ENCODE measurements at places on chromosomes 13 and 19.

- DNase-seq: peak; percentile 6
Measured at GRCh38 chr19:28242317-28242927, 970.5 kb downstream of the UQCRFS1 start.

DNA sequence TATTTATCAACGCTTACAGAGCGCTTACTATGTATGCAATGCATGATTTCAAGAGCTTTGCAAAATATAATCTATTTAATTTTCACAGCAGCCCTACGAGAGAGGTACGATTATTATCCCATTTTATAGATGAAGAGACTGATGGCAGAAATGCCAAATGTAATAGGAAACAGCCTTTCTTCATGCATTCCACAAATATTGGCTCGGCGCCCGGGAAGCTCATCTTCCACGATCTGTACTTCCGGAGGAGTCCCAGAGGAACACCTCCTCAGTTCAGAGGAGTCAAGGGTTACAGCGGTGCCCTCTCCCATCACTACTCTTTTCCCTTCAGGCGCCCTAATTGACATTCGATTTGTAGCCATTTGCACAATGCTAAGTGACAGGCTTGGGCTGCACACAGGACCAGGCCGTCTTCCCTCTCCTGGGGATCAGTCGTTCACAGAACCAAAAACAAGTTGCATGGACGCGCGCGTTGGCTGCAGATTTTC, 1.1 kb upstream of the ARHGAP35 start:
- peak; percentile 81 for DNase-seq

DNA sequence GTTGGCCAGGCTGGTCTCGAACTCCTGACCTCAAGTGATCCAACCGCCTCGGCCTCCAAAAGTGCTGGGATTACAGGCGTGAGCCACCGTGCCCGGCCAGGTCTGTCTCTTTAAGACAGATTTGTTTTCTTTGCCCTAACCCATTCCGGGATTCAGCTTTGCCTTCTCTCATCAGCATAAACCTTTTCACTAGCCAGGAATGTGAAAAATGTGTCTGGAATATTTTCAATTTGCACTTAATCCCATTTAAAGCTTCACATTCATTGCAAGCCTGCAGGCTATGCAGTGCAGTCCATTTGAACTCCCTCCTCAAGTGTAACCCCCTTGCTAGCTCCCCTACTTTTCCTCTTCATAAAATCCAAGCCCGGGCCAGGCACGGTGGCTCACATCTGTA, 880 bp upstream of the TMEM160 start:
- peak; percentile 75 for DNase-seq

GRCh38 chr19:1811942-1812425, at the start of gene ATP8B3:
TSS of gene ATP8B3 (minus strand) at chr19:1812276. CDS start at chr19:1811736, 540 bp downstream.
- no peak for DNase-seq

GRCh38 chr13:26498656-26499601, 58.6 kb upstream of the WASF3 start:
- DNase-seq: no peak

DNA sequence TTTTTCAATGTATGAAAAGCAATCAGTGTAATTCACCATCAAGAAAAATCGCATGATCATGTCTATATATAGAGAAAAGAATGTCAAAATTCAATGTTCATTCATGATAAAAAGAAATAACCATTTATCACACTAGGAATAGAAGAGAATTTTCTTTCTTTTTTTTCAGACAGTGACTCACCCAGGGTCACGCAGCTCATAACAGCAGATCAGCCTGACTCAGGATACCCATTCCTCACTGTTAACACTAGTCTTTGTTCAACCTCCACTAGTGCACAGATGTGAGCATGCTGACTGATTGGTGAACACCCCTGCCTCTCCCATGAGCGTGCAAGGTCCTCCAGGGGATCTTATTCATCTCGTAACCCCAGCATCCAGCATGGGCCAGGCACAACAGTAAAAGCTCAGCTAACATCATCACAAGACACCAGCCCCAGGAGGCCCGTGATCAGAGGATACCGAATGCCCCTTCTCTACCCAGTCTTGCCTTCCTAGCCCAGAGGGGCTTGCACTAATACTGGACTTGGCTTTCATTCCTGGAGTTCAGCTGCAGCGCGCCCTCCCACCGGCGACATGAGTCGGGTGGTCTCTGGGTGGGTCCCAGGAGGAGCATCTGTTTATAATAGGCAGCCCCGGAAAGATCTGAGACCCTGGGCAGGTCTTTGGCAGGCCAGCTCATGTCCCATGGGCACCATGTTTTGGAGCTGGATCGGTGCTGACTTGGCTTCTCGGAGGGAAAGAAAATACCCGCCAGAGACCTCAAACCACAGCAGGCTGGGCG, 539.5 kb upstream of the SLC10A2 start:
- peak; percentile 25 for DNase-seq

- no peak for DNase-seq
Measured at GRCh38 chr19:12015015-12015752, 20.3 kb downstream of the ZNF433 start.

DNA sequence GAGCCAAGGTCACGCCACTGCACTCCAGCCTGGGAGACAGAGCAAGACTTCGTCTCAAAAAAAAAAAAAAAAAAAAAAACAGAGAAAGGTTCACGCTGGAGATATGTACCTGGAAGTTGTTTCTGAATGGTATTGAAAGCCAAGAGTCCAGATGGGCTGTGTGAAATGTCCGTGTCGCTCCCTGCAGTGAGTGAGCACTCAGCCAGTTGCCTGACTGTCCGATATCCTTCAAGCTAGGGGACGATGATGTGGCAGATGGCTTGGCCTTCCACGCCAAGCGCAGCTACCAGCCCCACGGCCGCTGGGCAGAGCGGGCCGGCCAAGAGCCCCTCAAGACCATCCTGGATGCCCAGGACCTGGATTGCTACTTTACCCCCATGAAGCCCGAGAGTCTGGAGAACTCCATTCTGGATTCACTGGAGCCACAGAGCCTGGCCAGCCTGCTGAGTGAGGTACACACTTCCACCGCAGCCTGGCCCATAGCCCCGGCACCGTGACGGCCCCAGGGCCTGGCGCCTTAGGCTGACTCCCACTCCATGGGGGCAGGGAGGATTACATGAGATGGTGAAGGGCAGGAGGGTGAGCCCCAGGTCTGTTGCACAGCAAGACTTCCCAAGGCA, 11.7 kb upstream of the OVOL3 start:
- no peak for DNase-seq

- no peak for DNase-seq
Measured at GRCh38 chr13:41550276-41550675, 92.9 kb downstream of the RGCC start.

DNA sequence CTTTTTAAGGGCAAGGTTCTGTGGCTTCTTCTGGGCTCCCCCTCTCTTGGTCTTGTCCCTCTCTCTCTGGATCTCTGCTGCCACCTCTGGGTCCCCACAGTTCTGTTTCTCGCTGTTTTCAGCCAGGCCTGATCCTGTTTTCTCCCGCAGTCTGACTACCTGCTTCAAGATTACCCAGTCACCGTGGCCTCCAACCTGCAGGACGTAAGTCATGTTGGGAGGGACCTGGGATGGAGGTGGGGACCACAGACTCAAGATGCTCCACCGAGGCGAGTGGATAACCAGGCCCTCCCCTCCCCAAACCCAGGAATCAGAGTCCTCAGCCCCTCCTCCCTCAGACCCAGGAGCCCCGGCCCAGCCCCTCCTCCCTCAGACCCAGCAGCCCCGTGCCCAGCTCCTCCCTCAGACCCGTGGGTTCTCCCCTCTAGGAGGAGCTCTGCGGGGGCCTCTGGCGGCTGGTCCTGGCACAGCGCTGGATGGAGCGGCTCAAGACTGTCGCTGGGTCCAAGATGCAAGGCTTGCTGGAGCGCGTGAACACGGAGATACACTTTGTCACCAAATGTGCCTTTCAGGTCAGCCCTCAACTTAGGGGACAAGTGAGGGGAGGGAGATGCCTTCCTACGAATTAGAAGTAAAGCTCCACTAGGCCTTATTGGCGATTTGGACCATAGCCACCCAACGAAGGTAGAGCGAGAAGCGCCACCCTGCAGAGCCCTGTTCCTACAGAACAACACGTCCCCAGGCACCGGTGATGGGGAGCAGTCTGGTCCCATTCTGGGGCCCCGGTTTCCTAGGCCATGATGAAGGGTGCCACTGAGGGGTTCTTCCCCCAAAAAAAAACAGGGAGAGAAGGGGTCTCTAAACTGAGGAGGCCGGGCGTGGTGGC, 2.2 kb downstream of the FLT3LG start:
- no peak for DNase-seq

GRCh38 chr19:38663957-38664502, 16.6 kb downstream of the ACTN4 start:
- DNase-seq: no peak

DNA sequence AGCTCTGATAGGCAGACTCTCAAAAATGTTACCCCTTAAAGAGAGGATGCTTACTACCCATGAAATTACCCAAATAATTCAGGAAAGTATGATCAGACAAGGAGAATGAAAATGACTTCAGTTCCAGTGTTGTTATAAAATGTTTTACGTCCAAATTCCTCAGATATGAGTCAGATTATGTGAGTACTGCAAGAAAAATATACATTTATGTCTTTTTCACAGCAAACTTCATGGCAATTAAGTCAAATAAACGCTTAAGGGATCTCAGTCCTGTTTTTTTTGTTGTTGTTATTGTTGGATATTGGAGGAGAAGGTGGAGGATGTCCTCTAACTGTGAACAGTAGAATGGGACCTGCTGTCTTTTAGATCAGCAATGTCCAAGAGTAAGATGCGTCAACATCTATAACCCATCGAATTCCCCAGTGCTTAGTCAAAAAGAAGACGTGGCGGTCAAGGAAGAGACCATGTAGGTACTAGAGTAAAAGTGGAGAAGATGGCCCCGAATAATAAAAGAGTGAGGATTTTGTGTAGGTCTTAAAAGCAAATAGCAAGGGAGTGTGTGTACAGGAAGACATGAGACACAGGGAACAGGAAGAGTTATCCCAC, 215.4 kb upstream of the IRS2 start:
- peak; percentile 40 for DNase-seq

- no peak for DNase-seq
Measured at GRCh38 chr13:64206430-64207225, 2791.0 kb upstream of the PCDH20 start.

GRCh38 chr19:39670998-39671397, 15.3 kb downstream of the LGALS16 start:
- no peak for DNase-seq

DNA sequence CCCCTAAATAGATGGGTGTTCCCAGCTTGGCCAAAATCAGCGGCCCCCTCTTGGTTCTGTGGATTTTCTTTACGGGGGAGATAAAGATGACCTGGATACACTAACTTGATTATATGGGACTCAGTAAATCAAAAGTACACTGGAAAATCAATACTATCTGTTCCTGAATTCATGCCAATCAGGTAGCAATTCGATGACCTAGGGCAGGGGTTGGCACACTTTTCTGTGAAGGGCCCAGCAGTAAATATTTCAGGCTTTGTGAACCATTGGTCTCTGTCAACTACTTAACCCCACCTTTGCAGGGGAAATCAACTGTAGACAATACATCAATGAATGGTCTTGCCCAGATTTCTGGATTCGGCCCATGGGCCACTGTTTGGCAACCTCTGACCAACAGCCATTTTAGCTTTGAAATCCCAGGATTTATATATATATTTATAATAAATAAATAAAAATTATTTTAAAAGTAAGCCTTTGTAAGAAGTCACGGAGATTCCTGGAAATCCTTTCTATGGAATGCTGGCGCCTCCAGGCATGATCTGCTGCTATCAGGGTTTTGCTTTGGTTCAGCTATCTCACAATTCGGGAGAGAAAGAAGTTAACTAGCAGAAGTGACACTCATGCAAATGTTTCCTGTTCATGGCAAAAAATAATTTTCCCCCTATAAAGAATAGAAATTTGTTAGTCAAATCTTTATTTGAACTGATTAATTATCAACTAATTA, 32.8 kb downstream of the SLC15A1 start:
- DNase-seq: no peak

GRCh38 chr13:35856084-35856483, 275.1 kb downstream of the DCLK1 start:
- no peak for DNase-seq

DNA sequence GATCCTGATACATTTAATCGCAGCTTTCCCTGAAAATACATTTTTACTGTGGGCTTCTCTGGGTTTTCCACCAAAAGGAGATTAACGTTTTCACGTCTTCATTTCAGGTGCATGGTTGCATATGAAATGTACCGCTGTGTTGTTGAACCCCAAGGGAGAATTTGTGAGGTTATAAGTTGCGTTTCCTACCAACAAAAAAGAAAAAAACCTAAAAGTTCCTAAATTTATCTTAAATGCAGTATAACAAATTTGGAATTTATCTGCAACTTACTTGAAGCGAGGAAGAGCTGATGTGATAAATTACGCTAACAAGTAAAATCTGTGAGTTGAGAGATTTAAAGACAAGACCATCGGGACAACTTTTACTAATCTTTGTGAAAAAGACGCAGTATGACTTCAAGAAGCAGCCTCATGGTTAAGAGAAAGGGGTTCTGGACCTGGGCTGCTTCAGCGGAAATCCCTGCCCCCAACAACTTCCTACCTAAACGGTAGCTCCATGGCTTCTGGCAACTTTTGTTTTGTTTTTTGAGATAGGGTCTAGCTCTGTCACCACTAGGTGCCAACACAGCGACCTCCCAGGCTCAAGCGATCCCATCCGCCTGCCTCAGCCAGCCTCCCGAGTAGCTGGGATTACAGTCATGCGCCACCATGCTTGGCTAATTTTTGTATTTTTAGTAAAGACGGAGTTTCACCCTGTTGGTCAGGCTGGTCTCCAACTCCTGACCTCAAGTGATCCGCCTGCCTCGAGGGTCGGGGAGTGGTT, 958 bp upstream of the OBI1 start:
- DNase-seq: no peak

DNA sequence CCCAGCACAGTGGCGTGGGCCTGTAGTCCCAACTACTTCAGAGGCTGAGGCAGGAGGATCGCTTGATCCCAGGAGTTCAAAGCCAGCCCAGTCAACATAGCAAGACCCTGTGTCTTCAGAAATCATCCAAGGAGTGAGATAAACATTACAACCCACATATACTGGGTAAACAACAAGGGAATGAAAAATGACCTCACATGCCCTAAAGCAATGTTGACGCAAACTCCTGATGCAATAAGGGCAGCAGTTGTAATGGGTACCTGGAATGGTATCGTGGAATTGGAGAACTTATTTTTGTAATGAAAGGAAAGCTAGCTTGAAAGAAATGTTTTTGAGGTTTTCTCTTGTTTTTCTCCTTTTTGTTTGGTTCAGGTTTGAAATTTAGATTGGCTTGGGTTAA, 24.5 kb upstream of the LGALS16 start:
- no peak for DNase-seq

DNA sequence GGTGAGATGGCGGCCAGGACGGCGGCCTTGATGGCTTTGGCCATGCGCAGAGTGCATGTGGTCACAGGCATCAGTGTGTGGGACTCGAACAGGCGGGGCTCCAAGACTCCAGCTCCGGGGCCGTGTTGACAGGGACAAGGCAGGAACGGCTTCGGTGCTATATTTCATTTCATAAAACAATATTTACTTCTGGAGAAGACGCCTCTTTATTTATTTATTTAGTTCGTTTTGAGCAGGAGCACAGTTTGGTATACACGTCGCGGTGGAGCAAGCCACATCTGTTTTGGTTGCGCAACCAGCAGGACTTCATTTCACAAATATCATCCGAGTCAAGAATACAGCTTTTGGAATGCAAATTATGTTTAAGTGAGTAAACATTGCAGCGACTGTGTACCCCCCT, 166.7 kb upstream of the TSHZ3 start:
- DNase-seq: no peak

GRCh38 chr13:90751026-90751425, 596.5 kb upstream of the MIR17HG start:
- DNase-seq: peak; percentile 18
